HT-29 (cell line): ENCODE measurements at places on chromosomes 5 and 9. TPM values are rescaled to one million over a fixed set of nuclear protein-coding genes. Genes with fewer than 3 reads are reported as not detected.

TRIM32 gene
- 17.6 and 17.8 TPM in 2 replicates for total RNA-seq

TMEM171 gene
- total RNA-seq = not detected in 2 replicates

SLC36A2 gene
- total RNA-seq = not detected in 2 replicates

PCDHGA7 gene
- 0.03 TPM in 1 of 2 replicates, not detected in the other for total RNA-seq

CAMLG gene
- total RNA-seq = 19.7 and 23.9 TPM in 2 replicates

CDK7 gene
- 23.0 and 36.2 TPM in 2 replicates for total RNA-seq

FCN2 gene
- not detected in 2 replicates for total RNA-seq

IL7R gene
- not detected in 2 replicates for total RNA-seq

PCDHB10 gene
- total RNA-seq = 0.05 TPM in 1 of 2 replicates, not detected in the other

IFNK gene
- not detected in 2 replicates for total RNA-seq

DNA sequence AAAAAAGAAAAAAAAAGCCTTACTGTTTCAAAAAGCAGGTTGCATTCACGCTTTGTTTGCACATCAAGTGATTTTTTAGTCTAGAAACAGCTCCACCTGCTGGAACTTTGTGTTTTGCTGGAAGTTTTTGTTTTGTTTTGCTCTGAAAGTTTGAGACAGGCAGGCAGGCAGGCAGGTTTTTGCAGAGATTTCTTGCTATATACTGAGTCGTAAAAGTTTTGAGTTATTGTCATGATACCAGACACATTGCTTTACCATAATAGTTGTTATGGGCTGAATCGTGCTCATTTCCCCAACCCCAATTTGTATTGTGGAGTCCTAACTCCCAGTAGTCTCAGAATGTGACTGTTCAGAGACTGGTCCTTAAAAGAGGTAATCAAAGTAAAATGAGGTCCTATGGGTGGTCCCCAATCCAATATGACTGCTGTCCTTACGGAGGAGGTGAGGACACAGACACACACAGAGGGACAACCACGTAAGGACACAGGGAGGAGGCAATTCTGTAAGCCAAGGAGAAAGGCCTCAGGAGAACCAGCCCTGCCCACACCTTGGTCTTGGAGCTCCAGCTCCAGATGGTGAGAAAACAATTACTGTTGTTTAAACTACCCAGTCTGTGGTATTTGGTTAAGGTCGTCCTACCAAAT, 20.9 kb downstream of the OR2Y1 start:
- peak; percentile 62 for DNase-seq

DNA sequence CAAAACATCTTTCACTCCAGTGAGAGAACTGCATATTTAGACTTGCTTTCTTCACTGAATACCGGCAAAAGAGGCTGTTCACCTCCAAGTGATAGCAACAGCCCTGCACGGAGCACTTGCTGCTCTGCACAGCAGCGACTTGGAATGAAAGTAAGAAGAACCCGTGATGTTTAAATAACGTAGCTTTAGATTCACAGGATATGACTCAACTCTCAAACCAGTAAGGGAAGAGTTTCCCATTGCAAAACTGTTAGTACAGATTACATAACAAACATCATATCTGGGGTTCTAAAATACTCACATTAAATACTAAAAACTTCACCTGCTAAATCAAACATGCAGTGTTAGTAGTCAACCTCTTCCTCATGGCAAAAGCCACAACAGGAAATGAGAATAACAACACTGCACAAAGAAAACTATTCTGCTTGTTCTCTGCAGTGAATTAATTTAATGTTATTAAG, 203.4 kb downstream of the MCTP1 start:
- DNase-seq = peak; percentile 72

DNA sequence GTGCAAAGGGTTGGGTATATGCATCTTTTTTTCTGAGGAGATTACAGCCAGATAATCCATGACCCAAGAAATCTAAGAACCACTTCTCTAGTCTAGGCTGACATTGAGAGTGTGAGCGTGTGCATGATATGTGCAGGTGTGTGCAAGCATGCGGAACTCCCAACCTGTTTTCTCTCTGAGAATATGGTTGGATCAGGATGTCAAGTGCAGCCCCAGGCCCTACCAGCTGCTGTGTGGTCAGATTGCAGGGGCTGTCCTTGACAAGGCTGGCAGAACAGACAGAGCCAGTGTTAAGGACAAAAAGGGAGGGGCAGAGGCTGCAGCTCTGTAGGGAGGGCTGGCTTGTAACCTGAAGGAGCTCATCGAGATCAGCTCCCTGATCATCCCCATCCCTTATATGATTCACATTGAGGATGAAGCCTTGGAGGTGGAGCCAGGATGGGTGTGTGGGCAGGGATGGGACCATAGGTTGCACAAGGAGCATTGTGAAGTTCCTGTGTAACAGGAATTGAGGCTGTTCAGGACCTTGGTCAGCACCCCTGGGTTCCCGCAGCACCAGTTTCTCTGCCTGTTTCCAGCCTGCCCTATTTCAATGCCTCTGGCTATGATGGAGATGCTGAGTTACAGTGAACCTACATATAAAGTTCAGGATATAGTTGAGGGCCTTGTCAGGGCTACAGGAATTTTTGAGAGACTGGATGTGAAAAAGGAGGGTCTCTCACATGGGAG, 52.6 kb upstream of the ARAP3 start:
- DNase-seq = peak; percentile 59

DNA sequence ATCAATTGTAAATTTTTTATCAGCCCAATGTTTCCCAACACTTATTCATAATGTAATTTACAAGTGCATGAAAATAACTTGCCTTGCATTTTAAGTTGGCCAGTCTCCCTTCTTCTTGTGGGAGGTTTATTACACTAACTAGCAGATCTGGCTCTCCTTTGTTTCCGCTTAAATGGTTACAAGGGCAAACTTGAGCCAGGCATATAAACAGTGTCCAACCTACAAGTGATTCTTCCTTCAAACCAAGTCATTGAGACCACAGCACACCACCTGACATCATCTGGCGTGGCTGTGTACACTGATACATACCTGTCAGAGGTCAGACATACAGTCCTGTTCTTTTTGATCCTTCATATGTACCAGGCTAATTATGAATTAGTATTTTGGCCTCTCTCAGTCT, 80.1 kb downstream of the ALDH1A1 start:
- peak; percentile 21 for DNase-seq

- no peak for DNase-seq
Observed at GRCh38 chr5:168055141-168055683, 236.2 kb upstream of the WWC1 start.

DNA sequence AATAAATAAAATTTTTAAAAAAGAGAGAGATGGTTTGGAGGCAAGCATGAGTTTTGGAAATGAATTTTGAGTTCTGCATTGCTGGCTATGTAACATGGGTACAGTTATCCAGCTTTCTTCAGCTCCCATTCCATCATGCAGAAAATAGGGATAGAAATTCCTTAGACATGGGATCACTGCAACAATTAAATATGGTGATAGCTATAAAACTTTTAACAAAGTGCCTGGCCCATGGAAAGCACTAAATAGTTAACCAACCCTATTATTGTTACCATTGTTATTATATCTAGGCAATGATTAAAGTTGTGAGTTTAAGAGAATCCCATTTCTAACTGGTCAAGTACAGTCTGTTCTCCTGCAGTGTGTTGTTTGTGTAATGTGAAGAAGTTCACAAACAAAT, 115.4 kb upstream of the GAS1 start:
- no peak for DNase-seq

DNA sequence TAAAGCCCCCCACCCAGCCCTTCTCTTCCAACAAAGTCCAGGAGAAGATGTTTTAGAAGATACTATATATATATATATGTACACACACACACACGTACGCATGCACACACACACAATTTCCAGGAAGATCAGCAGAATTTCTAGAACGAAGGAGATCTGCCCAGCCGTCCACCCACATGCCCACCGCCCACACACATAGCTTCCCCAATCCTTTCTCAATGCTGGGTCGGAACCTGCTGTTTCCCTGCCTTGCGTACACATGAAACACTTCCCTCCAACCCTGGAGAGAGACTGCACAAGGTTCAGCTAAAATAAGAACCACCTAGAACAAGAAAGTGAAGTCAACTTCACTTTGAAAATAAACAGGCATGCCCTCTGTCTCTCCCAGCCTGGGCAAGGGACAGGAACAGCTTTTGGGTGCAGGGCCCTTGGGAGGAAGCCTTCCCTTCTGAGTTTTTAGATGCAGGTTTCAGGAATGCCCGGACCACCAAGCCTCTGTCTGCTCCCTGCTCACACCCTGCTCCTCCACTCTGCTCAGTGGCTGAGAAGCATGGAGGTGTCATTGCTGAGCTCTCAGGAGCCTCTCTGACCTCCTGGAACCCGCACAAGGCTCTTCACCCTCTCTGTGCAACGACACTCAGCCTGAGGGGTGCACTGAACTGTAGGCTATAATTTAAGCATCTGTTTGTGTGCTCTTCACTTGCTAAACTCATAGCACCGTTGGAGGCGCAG, 149.4 kb downstream of the C5orf15 start:
- DNase-seq = no peak

- DNase-seq = peak; percentile 66
Observed at GRCh38 chr5:78899922-78900362, 85.2 kb downstream of the ARSB start.

DNA sequence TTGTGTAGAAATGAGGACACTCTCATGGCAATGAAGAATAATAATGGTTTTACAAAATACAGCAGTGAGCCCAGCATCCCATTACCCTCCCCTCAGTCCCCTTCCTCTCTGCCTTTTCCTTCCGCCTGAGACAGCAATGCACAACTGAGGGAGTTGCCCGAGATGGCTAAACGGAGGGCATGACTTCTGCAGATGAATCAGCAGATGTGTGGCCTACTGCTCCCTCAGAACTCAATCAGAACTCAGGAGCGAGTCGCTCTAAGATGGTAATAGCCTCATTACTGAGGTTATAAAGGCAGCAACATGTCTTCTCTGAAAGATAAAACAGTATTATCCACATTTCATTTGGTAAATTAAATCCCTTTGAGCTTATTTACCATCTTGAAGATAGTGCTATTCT, 326.6 kb downstream of the ENC1 start:
- no peak for DNase-seq

GRCh38 chr9:20593537-20593936, 28.8 kb downstream of the MLLT3 start:
- DNase-seq = no peak

DNA sequence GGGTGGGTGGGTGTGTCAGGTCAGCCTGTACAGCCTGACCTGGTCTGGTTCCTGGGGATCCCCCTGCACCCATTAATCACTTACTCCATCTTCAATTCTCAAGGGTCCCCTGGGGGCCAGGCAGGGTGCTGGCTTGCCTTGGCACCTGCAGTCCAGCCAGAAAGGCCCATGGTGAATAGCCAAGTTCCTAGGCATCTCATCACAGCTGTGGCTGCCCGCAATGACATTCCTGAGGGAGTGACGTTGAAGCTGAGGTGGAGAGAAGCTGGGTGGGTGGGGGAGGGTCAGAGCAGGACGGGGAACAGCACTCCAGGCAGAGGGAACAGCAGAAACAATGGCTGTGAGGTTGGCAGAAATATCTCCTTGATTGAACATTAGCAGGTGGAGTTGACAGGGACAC, 10.6 kb downstream of the HMCN2 start:
- no peak for DNase-seq

GRCh38 chr5:40655138-40655537, 24.6 kb upstream of the PTGER4 start:
- DNase-seq = no peak

- no peak for DNase-seq
Observed at GRCh38 chr9:82108474-82108873, 119.9 kb downstream of the SPATA31D1 start.

DNA sequence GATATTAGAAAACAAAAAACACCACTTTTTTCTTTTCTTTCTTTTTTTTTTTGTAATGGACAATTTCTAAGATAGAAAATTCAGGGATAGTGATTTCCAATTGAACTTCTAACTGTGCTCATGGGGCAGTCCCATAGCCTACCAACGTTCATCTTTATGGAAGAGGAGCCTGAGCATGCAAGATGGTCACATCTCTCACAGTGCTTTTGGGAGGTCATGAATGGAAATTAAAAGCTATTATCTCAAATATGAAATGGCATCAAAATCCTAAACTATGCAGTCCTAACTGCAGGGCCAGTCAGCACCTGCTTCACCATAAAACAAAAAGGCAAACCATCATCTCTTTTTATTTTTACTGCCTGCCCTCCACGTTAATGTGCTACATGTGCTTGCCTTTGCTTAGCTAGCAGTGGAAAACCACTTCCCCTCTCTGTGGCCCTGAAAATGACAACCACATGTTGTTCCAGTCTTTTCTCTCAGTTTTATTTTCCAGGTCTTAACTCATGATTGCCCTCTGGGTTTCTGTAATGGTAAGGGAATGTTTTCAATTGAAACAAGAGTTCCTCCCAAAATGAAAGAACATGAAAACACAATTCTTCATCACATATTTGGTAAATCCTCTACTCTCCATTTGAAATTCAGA, 16.7 kb downstream of the IFNB1 start:
- DNase-seq = no peak

DNA sequence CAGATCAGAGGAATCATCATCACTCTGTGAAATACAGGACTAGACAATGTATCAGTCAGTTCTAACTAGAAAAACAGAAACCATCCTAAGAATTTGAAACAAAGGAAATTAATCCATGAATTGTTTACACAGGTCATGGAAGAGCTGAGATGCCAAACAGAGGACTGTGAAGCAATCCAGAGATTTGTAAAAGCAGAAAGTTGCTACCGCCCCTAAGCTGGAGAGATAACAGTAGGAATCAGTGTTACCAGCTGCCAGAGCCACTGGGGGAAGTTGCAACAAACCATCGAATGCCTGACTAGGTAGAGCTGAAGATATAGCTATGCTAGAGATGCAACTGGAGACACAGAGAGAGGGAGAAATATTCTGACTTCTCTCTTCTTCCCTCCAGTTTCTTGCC, 10.4 kb upstream of the MIER3 start:
- DNase-seq = no peak

DNA sequence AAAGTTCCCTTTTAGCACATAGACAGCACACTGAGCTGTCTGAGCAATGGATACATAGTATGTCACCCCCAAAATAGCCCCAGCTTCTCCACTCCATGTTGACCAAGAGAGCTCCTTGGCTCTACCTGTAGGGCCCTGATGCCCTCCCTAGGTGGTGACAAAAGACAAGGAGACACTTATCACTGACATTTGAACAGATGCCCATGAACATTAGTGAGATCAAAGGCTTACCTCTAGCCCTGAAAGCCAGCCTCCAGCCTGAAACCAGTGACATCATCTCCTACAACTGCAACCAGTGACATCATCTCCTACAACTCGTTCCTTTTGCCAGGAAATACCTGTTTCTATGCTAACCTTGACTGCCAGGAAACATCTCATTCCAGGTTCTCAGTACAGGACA, 122.7 kb downstream of the FSTL4 start:
- DNase-seq = peak; percentile 33
